ENCODE measurements at places on chromosomes 12 and 14.

GRCh38 chr12:65535946-65536345 is 257.5 kb downstream of the MSRB3 start:
- DNase-seq: no peak

GRCh38 chr14:91509083-91509877 is 830 bp downstream of the PPP4R3A start:
- peak; percentile 49 for DNase-seq

DNA sequence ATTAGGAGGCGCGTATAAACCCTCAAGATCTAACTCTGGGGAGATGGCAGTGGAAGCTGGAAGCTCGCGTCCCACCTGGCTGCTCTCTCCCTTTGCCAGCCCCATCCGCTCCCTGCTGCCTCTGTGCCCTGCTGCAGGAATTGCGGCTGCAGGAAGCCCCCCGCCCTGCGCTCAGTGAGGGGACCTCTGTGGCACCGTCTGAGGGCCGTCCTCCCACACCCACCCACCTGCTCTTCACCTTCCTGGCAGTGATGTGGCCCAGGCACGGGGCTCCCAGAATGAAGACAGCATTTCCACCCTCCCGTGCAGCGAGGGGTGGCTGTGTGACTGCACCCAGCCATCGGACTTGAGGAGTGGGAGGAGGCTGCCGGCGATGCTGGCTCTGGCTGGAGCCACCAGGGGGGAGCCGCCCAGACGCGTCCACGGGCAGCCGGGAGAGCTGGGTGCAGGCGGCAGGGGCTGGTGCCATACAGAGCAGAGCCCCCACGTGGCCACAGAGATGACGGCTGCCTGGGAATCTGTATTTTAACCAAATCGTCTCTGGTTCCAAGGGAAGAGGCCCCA is 28.3 kb upstream of the GALNT9 start:
- no peak for DNase-seq

DNA sequence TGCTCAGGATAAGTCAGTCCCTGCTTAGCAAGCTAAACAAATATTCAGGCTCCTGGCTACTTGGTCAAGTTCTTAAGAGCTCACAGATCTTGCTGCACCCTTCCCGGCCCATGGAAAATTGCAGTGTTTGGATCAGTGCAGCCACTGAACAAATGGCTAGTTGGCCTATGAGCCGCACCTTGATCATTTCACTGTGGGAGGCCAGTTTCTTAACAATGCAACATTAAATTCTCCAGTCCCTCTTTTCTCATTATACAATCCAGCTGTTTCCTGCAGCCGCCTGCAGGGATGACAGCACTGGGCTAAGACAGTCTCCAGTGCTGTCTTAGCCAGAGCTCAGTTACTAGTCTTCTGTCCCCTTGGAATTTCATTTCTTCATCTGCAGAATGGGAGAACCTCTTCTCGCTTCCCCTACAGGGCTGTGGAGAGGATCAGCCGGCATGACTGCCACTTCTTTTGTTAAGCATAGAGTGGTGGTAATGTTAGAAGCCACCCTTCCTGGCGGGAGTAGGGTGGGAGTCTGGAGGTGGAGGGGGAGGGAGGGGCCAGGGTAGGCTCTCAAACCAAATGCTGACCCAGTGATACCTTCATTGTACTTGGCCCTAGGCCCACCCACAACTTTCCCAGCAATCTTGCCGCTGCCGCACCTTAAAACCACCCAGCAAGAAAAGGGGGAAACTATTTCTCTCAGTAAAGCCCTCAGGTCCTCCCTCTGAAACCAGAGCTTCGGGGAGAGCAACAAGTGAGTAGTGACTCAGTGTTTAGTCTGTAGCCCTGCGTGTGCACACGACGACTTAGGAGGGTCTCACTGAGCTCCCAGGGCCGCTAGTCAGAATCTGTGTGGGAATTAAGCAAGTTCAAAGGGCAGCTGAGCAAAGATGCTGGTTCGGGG is 145.7 kb downstream of the NUAK1 start:
- DNase-seq: no peak
